ENCODE measurements at places on chromosomes 2 and 18.
A peak's percentile ranks its signal among the peaks of the same experiment; 100 is the strongest.

GRCh38 chr2:214706986-214707385 is 102.5 kb downstream of the BARD1 start:
- no peak for DNase-seq

GRCh38 chr2:44273596-44273995 is 1.7 kb upstream of the SLC3A1 start:
- no peak for DNase-seq

DNA sequence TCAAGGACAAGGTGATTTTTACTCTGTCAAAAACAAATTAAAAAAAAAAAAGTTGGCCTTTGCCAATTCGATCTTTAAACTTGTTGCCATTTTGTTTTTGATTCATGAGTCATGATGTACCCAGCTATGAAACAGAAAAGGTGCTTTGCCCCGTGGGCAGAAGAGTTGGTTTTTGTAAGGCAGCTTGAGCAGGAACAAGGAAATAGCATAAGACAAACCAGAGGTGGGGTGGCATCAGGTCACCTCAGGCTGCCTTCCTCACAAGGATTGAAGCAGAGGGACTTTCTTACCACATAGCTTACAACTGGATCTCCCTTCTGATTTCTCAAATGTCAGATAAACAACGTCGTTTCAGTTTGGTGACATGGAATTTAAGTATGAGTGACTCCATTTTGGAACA is 123.8 kb downstream of the ARL4C start:
- DNase-seq, result peak; percentile 32

GRCh38 chr2:213286161-213286560 is 1.9 kb downstream of the SPAG16 start:
- peak; percentile 38 for DNase-seq

DNA sequence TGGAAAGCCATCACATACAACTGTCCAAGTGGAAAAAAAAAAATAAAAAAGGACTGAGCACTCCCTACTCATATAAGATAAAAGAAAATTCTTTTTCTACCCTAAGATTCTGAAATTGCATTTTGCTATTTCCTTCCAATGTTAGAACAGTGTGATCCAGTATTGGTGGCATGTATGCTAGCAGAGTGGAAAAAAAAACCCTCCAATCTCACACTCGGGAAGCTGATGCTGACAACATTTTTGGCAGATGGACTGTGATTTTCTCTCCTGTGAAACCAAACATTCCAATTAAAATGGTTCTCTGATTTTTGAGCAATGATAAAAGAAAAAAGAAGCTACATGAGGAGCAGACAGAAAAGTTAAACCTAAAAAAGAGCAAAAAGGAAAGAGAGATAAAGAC is 419.8 kb downstream of the DPP10 start:
- no peak for DNase-seq

GRCh38 chr2:221817052-221817451 is 244.9 kb upstream of the EPHA4 start:
- DNase-seq, result no peak

DNA sequence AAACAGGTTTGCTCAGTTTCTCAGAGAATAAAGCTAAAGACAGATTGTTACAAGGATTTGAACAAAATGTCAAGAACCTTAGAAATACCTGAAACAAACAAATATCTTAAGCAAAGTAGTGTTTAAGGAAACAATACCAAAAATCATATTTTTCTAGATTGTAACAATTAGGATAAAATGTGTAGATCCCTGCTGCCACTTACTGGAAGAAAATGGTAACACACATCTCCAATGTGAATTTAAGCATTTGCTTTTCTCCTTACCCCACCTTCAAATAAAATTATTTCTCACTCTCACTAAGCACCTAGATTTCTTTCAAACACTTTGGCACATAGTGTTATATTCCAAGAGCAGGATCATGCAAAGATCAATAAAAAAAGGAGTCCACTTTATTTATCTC is 34.9 kb downstream of the SUCLG1 start:
- peak; percentile 8 for DNase-seq

DNA sequence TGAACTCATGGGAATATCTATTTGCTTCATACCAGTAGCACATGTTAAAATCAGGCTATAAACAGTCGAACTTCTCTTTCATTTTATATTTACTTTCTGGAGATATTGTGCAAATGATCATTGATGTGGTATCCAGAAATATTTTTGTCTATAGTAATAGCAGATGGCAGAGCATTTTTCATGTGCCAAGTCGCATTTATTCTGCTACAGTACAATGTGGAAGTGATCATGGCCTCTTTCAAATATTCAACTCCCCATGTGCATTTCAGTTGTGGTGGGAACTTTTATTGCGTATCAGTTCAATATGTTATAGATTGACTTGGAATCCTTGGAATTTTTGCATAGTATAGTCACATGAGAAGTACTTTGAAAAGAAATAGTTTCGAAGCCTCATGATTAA is 57.4 kb downstream of the RHBDD1 start:
- DNase-seq, result no peak

DNA sequence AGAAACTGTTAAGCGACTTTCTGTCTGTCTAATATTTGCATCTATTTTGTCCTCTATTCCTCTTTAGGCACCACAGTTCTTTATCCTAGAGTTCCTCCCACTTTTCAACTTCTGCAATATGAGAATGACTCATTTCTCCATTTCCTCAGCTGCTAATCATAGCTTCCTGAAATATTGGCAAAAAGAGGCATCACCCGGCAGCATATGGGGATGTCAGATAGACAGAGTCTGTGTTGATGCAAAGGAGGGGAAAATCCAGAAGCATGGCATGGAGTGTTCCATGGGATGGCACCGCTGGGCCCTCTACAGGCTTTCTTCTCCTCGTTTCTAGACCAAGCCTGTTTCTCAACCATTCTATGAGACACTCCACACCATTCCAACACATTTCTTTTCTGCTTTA is 93.4 kb downstream of the DOCK10 start:
- DNase-seq, result no peak

GRCh38 chr2:222024932-222025880 is 273.6 kb downstream of the PAX3 start:
- peak; percentile 51 for DNase-seq

GRCh38 chr2:188969651-188970050 is 4.5 kb upstream of the COL3A1 start:
- no peak for DNase-seq

GRCh38 chr2:106356291-106356690 is 111.9 kb downstream of the RGPD3 start:
- no peak for DNase-seq

- DNase-seq, result peak; percentile 66
These were observed 160.0 kb upstream of the TRIB2 start for GRCh38 chr2:12556762-12557161.

DNA sequence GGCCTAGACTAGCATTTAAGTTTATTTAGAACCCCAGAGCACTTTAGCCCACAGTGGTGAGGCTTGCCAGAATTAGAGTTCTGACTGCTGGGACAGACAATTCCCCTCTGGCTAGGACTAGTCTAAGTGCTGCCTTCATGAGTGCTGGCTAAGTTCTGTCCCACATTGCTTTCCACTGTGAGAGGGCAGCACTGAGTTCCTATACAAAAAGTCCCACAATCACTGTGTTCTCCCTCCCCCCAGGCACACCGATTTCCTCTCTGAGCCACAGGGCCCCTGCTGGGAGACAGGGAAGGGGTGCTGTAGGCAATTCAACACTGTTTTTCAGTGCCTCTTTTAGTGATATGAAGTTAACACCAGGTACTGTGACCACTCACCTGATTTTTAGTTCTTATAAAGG is 310.9 kb downstream of the DLGAP1 start:
- no peak for DNase-seq

DNA sequence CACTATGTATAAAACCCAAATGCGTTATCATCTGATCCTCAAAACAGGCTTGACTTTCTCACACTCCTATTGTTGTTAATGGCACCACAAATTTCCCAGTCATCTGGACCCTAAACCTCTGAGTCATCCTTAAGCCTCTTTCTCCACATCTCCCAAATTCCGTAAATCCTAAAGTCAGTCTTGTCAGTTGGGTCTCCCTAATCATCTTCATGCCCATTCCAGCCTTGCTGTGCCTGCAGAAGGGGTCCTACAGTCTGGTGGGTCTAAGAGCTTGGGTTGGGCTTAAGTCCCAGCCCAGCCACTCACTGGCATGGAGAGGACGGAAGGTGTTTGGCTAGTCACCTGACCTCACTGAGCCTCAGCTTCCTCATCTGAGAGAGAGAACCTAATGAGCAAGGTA is 265.1 kb upstream of the SIX3 start:
- DNase-seq, result no peak

DNA sequence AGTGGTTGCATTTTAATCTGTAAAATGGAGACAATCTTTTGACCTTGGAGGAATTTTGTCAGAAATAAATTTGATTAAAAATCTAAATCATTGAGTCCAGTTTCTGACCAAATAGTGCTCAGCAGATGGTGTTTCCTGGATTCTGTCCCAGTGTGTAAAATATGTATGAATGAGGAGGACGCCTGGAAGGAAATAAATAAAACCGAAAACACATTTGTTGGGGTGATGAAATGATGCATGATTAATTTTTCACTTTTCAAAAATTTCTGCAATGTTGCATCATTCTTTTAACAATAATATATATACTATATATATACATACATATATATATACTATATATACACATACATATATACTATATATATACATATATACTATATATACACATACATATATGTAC is 261.1 kb upstream of the TRIB2 start:
- DNase-seq, result no peak

DNA sequence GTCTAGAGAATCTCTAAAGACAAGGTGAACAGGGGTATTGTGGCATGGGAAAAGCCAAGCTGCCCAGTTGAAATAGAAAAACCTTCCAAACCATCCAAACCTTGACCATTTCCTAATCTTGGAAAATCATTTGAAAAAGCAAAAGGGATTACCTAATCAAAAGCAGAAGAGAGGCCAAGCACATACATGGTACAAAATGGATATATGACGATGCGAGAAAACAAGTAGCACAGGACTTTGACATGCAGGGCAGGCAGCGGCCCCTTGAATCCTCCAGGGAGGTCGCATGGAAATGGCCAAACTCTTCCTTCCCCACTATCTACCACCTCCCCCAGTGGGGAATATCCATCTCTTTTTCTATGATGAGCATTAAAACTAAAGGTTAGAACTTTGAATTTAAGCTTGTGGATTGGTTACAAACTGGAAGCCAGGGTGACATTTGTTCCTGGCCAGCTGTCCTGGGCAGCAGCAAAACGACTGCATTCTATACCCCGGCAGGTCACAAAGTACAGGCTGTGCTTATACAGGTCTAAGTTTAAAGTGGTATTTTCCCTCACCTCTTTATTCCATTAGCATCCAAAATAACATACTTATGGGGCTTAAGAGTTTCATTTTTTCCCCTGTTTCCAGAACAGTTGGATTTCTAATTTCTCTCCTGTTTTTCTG is 24.7 kb downstream of the MYOM1 start:
- no peak for DNase-seq

DNA sequence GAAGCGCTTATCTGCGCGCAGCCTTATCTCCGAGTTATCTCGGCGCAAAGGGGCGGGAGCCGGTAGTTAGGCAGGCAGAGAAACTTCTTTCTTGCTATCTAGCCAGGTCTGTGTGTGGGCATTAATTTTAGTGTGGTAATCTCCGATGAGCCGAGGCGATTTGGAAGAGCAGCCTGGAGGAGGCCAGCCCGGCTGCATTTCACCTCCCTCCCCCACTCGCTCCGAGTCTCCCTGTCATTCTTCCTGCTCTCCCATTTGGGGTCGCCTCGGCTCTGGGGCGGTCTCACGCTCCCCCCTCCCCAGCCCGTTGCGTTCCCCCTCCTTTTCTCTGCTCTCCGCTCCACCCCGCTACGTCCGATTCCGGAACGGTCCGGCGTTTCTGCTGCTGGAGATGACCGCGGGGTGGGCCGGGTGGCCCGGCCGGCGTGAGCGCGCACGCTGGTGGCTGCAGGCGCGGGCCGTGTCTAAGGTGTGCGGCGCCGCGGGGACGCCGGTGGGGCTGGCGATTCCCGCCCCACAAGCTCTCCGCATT is 566 bp downstream of the GATA6 start:
- DNase-seq, result no peak

- DNase-seq, result no peak
These were observed 37.2 kb downstream of the HPCAL1 start for GRCh38 chr2:10339647-10340592.

GRCh38 chr2:154960802-154961583 is 262.5 kb downstream of the KCNJ3 start:
- no peak for DNase-seq

- DNase-seq, result peak; percentile 53
These were observed 72.2 kb downstream of the CAB39 start for GRCh38 chr2:230784795-230785194.

- no peak for DNase-seq
These were observed 329.3 kb downstream of the ARHGAP15 start for GRCh38 chr2:143458258-143459190.

DNA sequence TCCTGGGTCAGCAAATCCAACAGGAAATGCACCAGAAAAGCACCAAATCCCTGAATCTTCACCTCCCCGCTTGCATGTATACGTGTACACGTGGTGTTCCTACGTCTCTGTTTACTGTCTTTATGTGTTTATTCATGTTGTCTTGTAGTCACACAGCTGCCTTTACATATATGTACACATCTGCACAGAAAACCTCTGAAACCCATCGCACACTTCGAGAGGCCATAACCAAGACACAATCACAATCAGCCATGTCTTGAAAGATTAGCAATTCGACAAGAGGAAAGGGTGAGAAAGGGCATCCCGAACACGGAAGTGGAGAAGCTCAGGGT is 98.1 kb downstream of the PLB1 start:
- no peak for DNase-seq

DNA sequence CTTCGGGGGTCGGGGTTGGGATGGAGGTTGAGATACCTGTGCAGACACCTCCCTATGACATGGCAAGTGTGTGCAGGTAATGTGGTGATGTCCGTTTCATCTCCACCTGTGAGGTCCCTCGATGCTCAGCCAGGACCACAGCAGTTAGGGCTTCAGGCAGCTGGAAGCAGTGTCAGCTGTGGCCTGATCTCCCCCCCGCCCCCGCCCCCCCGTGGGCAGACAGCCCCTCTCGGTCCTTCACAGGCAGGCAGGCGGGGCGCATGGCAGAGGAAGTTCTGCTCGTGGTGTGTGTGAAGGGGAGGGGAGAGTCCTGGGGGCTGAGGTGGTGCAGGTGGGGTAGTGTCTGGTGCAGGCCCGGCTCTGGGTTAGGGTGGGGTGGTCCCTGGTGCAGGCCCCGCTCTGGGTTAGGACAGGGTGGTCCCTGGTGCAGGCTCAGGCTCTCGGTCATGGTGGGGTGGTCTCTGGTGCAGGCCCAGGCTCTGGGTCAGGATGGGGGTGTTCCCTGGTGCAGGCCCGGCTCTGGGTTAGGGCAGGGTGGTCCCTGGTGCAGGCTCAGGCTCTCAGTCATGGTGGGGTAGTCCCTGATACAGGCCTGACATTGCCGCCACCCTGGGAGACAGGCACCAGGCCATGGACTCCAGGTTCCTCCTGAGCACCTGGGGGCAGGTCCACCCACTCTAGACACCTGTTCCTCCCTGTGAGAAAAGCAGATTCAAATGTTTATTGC is 94.3 kb downstream of the NFATC1 start:
- DNase-seq, result no peak

- no peak for DNase-seq
These were observed 893.8 kb upstream of the CELF4 start for GRCh38 chr18:38459131-38459994.

DNA sequence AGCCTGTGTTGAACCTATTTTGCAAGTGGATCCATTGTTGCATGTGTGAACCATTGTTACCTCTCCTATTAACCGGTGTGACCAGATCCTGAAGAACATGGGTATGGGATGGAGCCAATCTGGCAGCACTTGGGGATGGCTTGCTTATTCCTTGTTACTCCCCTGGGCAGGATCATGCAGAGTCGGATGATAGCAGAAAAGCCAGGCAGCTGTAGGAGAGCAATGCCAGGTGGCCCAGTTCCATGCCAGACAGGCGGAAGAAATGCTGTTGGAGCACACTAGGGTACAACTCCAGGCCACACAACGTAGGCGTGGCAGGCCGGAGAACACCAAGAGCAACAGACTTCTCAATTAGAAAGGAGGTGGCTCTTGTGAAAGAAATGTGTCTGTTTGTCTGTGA is 16.3 kb upstream of the MYO1B start:
- DNase-seq, result no peak
